ENCODE measurements at places on chromosomes 4 and X.

DNA sequence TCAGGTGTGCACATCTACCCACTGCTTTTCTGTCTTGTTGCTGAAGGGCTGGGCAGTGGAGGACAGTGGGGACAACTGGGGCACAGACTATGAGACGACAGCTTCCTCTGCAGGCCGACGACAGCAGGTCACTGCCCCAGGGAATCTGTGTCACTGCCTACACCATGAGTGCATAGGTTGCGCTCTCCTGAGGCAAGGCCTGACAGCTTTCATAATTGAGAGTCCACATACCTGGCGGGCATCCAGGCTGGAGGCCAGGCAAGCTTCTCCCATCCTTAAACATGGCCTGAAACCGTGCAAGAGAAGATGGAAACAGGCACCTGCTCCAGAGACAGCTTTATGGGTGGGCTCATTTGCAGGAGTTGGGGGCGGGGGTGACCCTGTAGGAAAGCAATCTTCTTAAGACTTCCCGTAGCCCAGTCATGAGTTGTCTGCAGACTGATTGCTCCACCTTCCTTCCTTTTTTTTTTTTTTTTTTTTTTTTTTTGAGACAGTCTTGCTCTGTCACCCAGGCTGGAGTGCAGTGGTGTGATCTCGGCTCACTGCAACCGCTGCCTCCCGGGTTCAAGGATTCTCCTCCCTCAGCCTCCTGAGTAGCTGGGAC, 2.9 kb downstream of the ANOS1 start:
- no peak for DNase-seq

DNA sequence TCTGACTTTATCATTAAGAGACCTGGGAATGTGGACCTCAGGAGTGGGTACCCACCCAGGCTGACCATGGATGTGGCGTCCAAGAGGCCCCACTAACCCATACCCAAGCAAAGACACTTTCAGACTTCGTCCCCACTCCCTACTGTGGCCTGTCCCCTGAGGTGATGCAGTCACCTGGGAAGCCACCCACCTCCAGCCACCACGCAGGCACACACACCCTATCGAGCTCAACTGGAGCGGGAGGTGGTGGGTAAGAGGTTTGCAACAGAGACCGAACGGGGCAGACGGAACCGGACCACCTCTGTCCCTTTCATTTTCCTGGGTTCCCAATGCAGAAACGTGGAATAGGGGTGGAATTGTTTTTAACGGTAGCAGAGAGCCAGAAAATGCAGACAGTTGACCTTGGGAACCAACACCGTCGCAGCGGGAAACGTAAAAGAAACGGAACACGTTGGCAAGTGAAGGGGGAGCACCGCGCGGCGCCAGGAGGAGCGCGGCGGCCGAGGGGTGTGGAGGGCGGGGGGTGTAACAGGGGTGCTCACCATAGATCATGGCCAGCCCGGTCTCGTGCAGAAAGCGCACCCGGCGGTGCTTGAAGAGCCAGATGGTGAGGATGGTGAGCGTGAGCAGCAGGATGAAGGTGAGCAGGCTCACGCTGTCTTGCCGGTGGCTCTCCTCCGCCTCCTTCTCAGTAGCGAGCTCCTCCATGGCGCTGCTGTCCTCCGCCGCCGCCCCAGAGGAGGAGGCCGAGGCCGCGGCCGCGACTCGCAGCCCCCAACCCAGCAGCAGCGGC, 559 bp downstream of the SLC9A7 start:
- DNase-seq: no peak

- DNase-seq: peak; percentile 25
Measured at GRCh38 chrX:46642145-46642544, 68.6 kb downstream of the CHST7 start.

DNA sequence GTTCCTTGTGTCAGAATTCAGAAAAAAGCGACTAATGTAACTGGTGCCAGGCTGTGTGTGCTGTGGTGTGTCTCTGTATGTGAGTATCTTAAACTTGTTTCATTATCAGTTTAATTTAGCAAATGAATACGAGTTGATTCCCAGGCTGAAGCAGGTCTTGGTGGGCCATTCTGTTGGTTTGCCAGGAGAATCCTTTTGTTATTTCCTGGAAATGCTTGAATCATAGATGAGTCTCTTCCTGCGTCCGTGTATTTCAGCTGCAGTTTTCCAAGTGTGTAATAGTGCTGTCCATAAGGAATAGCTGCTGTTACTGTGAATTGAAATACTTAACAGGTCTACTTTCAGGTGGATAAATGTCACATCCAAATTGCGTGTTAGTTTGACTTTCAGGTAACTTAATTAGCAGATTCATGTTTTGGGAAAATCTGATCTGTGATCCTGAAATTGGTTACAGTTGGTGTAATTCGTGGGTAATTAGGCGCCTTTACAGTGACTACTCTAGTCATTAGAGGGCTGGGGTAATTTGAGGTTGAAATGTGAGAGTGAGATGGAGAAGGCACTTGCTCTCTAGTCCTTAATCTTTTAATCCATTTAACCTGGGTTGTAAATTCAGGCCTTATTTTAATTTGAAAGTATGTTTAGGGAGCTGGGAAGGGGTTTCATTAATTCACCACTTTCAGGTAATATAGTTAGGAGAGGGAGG, 23.8 kb downstream of the TMEM131L start:
- no peak for DNase-seq

DNA sequence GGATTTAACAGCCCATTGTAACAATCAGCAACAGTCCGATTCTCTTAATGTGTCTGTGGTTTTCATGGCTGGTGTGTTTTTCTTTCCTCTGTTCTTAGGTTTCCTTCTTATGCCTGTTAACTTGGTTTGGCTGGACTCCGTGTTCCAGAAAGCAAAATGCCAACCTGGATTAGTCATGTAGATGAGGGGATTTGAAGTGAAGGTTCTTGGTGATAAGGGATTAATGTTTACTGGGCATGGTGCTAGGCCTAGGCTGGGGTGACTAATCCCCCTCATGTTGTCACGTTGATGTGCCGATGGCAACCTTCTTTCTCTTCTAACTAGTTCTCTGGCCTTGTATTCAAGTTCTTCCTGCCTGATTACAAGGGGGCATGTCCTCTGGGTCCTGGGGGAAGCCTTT, 85.9 kb downstream of the REPS2 start:
- no peak for DNase-seq

GRCh38 chr4:78650106-78651024, 98.8 kb downstream of the ANXA3 start:
- no peak for DNase-seq

DNA sequence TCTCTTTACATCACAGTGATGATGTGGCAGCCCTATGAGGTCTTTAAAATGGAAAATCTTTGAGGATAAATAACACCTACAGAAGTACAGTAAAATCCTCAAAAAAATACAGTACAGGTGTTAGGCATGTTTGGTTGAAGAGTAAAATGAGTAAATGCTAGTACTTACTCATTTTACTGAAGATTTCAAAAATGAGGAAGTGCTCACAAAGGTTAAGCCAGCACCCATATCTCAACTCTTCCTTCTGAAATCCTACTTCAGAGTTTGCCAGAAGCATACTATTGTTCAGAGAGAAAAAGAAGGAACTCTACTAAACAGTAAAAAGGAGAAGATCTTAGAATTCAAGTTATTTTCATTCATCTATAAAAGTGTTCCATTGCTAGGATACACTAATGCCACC, 130.9 kb downstream of the CBR4 start:
- DNase-seq: no peak

DNA sequence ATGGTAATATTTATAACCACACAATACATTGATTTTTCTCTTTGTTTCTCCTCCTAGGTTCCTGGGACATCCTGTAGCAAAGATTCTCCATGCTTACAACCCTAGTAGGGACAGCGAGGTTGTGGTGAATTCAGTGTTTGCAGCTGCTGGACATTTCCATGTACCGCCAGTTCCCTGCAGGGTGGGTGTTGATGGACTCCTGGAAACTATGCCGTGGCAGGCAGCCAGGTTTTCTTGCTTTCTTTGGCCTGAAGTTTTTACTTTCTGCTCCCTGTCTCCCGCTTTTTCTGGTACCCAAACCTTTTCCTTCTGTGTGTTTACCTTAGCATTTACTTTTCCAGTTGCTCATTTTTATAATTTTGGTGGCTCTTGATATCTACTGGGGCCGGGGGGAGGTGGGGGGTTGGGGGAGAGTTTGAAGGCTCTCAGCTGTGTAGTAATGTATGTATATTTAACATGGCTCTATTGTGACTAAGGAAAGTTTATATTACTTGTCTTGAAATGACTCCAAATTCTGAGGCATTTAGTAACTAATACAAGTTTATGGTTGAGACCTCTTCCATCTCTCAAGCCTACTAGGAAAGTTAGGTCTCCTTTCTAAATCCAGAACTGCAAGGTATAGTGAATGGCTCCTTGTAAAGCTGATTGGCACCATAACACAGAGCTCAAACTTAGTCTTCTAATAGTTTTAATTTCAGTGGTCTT, 89.7 kb downstream of the TMEM131L start:
- DNase-seq: peak; percentile 62

DNA sequence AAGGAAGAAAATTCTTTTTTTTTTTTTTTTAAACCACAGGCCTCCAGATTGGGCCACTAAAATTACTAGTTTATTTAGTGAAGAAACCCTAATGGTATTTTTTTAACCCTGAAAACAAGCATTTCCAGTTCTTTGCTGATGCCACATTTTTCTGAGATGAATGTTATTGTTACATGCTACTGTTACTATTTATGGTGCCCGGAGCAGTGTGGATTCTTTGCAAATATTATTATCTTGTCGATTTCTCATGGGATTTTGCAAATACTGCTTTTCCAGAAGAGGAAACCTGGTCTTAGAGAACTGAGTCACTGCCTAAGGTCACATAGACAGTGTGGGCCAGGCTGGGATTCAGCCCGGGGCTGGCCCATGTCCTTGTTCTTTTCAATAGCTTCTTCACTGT, 8.7 kb upstream of the ALAS2 start:
- DNase-seq: no peak

DNA sequence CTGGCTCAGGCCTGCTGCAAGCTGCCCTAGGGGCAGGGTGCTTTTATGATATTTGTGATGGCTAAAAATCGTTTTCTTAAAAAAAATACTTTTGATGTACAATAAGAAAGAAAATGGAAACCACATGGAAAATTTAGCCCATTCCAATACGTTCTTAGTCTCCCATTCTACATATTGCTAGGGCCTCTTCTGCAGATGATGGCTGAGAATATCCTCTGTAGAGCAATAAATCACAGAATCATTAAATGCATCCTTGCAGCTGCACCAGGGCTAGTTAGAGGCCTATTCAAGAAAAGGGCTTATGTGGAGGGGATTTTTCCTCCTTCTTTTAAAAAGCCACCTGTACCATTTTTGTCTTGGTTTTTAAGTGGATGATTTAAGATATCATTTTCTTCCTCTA, 97.6 kb upstream of the C1GALT1C1 start:
- DNase-seq: no peak

DNA sequence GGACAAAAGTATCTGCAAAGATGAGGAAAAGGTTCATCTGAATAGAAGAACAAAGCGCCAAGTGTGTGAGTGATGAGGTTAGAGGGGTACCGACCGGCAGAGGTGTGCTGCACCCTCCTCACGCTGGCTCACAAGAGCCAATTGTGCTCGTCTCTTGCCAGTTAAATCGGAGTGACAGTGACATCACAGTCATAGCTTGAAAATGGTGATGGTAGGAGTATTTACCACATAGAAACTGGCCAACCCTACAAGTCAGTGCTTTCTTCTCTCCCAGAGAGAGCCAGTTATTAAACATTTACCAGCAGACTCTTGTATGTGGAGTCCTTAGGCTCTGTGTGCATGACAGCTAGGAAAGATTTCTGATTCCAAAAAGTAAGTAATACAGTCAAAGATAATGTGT, 32.4 kb downstream of the CLDN22 start:
- no peak for DNase-seq

- no peak for DNase-seq
Measured at GRCh38 chr4:156676116-156676851, 295.3 kb downstream of the PDGFC start.

GRCh38 chr4:176339936-176340761, 20.4 kb downstream of the SPCS3 start:
- no peak for DNase-seq

GRCh38 chrX:15269120-15269519, 763 bp downstream of the ASB9 start:
- no peak for DNase-seq

DNA sequence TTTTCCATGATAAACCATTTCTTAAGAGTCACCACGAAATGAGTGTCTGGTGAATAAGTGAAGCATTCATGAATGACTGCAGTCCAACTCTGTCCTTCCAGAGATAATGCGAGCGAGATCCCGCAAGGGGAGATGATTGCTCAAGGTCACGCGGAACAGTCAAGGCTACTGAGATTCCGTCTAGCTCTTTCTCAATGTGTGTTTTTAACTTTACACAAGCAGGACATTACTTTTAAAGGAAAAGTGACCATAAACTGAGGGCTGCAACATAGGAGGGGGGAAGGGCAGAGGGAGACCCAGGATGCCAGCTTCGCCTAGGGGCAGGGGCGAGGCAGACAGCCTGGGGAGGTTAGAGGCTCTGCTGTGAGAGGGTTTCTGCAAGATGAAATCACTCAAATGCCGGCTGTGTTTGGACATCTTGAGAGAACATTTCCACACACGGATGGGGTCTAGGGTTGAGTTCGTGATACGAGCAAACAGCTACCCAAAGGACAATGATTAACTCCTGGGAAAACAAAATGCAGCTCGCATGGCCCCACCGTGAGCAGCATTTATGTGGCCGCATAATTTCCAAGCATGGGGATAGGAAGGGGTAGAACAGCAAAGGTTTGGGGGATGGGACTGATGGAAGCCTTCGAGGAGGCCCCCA, 23.8 kb upstream of the CCNQ start:
- no peak for DNase-seq

DNA sequence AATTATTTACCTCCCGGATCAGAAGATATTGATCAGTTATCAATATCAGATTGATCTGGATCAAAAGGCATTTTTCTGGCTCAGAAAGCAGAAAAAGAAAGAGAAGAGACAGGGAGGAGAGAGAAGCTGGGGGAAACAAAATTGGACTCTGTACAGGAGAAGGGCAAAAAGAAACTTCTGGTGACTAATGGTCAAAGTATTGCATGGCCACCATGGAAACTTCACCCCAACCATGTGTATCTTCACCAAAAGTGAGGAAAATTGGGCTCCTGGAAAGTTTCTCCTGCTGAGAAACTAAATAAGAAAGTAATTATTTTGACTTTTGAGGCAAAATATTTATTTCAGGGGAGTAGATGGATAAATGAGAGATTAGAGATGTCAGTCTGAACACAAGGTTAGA, 33.9 kb downstream of the RNF150 start:
- no peak for DNase-seq

DNA sequence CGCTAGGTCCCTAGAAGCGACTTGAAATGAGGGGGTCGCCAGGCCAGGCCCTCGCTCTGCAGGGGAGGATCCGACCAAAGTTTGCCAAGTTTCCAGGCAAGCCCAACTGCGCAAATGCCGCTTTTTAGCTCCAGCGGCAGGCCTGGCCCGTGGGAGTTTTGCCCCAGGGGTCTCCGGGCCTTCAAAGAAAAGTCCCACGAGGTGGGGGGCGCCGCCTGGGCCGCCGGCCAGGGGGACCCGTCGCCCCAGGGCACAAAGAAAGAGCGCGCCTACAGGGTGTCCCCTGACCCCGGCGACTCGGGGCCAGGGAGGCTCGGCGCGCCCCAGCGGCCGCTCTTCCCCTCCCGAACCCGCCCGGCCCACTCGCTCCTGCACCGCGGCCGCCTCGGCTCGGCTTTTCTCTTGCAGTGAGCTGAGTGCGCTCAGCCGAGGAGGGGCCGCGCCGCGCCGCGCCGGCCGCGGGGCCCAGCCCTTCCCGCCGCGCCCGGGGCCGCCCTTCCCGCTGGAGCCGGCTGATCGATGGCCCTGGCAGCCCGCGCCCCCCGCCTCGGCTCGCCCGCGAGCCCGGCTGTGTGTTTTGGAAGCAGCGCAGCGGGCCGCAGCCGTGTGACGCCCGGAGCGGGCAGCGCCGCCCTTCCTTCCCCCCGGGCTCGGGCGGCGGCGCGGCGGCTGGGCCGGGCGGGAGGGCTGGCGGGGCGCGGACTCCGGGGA, 754 bp upstream of the KLF3 start:
- DNase-seq: no peak
